Activated CD4-positive, alpha-beta T cell treated with anti-CD3 and anti-CD28 coated beads for 24 hours (primary cell): ENCODE measurements at places on chromosomes 1 and 21.
A peak's percentile ranks its signal among the peaks of the same experiment; 100 is the strongest.

GRCh38 chr21:33816174-33816573, 99.4 kb downstream of the ATP5PO start:
- DNase-seq = no peak

- no peak for DNase-seq
These were observed 11.5 kb downstream of the LDLRAD1 start for GRCh38 chr1:54006508-54006907.

DNA sequence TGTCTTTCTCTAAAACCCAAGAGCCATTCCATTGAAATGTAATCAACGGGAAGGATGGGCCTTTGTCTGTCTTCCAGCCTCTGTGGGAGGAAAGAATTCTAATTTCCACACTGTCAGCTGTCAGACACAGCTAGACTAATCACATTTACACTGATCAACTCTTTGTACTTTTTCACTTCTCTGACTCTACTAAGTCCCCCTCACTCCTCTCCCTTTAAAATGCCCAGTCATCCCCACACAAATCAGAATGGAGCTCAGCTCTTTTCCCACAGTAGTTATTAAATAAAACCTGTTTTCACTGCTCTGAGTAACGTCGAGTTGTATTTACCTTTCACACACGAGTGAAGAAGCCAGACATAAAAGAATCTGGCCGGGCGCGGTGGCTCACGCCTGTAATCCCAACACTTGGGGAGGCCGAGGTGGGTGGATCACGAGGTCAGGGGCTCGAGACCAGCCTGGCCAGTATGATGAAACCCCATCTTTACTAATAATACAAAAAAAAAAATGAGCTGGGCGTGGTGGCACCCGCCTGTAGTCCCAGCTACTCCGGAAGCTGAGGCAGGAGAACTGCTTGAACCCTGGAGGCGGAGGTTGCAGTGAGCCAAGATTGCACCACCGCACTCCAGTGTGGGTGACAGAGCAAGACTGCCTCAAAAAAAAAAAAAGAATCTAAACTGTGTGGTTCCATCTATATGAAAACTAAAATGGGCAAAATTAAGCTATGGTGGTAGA, 13.3 kb downstream of the ZBTB8OS start:
- no peak for DNase-seq

DNA sequence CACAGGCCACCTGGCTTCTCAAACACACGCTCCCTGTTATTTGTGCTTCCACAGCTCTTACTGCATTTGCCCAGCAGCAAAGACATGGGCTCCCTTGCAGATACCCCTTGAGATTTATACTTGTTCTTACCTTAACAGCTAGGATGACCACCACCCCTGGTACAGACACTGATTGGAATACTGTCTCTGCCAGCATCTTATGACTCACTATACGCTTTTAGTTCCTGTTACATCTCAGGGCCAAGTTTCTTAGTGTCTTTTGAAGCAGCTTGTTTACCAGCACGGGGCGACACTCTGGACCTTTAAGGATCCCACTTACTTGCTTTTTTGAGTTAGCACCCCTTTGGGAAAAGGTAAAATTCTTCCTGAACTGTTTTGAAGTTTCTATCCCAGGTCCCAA, 874.8 kb downstream of the KCNT2 start:
- no peak for DNase-seq

DNA sequence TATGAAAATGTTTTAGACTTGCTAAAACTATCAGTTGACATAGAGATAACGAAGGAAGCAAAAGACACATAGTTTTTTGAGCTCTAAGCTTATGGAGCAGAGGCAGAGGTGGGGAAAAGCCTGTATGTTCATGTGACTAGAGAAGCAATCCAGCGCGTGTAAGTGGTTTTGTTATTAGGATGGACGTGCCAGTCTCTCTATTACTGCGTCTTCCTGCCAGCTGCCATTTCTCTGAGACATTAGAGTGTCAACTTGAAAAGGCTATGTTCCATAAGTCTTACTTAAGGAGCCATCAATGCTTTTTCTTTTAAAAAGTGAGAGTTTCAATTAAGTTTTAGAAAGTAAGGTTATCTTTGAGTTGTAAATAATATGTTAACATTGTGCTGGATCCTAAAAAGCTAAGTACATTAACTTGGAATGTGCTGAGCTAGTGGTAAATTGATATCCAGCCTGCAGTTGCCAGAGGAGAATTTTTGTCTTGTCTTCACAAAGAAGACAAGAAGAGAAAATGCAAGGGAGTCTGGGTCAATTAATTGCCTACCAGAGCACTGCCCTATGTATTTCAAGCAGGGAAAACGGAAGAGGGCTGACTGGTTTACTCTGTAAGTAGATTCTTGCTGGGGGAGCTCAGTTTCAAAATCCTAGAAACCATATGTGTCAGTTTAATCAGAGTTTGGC, 161.8 kb upstream of the B3GALT2 start:
- DNase-seq = no peak

GRCh38 chr1:11946647-11947046, 12.1 kb downstream of the PLOD1 start:
- no peak for DNase-seq

GRCh38 chr1:216483672-216484401, 60.6 kb upstream of the USH2A start:
- DNase-seq = no peak

- DNase-seq = no peak
These were observed 119.7 kb downstream of the GDAP2 start for GRCh38 chr1:117809764-117810163.

- no peak for DNase-seq
These were observed 20.8 kb downstream of the PPFIA4 start for GRCh38 chr1:203046984-203047630.

- peak; percentile 2 for DNase-seq
These were observed 56.8 kb downstream of the PLD5 start for GRCh38 chr1:242467556-242468145.

- DNase-seq = no peak
These were observed 75.2 kb downstream of the LMX1A start for GRCh38 chr1:165281207-165281901.

DNA sequence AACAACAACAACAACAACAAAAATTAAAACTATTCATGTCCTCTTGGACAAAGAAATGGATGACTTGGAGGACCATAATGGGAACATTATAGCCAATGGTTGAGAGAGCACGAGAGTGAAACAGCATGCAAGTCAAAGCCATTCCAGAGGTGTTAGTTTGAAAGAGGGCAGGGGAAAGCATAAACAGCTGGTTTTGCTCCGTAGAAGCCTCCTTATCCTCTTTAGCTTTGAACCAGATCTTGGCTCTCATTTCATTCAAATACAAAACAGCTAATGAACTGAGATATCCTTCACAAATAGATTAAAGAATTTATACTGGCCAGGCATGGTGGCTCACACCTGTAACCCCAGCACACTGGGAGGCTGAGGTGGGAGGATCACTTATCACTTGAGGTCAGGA, 8.7 kb upstream of the SMG7 start:
- DNase-seq = no peak

DNA sequence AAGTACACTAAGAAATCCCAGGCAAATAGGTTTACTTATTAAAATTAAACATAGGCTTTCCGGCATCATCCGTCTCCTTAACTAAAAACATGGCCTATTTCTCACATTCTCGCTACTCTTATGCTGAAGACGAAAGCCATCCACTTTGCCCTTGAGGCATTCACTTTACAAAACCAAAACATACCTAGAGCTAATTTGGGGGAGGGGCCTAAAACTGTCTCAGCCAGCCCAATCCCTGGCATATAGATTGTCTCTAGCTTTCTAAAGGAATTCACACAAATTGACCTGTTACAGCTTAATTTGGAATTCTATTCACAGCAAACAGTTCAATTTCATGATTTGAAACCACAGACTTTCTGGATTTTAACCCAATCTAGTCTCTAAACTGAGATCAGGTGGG, 34.8 kb downstream of the SLC35D1 start:
- no peak for DNase-seq

DNA sequence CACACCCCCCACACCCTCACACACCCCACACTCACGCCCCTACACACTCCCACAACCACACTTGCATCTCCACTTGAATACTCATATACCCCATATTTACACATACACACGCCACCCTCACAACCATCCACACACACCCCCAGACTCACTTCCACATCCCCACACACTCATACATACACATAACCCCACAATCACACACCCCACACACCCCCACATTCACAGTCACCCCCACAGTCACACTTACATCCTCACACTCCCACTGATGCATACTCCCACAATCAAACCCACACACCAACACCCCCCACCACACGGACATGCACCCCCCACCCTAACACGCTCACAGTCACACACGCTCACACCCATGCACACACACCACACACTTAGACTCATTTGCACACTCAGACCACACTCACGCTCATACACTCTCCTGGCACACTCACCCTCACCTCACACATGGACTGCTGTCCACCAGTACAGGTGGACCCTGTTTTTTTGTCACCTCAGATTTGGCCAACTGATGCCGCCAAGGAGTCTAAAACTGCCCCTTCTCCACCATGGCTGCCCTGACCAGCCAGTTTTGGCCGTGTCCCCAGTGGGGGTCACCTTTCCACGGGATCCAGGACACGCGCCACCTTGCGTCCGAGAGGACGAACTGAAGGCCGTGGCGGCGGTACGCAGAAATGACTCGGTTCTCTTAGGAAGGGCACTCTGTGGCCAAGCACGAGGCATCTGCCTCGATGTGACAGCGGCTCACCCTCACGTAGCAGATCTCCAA, 45.3 kb upstream of the EDN2 start:
- DNase-seq = no peak

DNA sequence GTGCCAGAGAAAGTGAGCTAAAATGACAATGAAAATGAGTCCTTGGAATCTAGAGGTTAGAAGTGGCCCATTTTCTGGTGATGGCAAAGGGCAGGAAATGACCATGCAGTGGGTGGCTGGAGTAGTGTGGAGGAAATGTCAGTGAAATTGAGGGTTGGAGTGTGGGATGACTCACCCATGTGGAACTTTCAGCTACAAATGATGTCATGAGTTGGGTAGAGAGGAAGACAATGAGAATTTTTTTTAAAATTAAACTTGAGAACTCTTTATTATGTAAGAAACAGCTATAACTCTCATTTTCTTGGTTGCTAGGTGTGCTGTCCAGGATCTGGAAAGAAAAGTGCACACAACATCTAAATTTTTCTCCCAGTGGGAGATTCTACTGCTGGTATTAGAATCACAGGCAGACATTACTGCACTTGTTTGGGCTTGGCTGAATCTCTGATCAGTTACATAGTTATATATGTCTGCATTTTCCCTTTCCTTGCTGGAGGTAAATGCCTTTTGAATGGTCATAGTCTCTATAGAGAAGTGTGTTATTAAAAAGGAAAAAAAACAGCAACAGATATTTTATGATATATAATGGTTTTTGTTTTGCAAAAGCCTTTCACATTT, 56.8 kb upstream of the GNG12 start:
- no peak for DNase-seq

GRCh38 chr1:234701737-234702341, 91.9 kb upstream of the IRF2BP2 start:
- DNase-seq = no peak

GRCh38 chr21:35779690-35780570, 280.4 kb downstream of the SETD4 start:
- DNase-seq = no peak

DNA sequence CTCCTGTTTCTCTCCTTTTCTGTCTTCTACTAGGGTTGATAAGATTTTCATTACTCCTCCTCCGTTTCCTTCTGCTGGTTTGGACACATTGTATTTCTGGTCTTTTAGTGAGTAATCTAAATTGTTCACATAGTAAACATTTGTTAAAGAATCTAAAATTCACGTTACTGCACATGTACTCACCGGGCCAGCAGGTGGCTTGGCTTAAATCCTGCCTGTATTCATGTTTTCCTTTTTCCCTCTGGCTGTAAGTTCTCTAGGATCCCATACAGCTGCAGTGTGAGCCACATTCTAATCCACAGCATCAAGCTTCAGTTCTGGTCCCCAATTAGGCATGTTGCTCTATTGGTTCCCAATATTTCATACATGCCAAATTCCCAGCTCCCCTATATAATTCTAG, 958.3 kb downstream of the ADGRL2 start:
- no peak for DNase-seq

DNA sequence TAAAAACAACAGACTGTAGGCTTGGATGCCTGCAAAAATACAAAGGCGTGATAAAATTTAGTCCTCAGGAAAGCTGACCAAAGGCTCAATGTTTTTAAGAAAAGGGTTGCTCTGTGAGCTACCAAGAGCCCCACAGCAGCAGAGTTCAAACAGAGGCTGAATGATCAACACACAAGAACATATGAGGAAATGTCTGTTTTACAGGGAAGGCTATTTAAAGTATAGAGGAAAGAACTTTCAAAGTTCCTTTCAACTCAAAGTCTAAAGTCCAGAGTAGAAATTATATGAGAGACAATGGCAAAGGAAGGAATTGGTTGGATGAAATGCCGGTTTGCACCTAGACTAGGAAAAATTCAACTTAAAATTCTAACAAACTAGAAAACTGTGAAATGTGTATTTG, 8.6 kb downstream of the CLSTN1 start:
- DNase-seq = no peak

DNA sequence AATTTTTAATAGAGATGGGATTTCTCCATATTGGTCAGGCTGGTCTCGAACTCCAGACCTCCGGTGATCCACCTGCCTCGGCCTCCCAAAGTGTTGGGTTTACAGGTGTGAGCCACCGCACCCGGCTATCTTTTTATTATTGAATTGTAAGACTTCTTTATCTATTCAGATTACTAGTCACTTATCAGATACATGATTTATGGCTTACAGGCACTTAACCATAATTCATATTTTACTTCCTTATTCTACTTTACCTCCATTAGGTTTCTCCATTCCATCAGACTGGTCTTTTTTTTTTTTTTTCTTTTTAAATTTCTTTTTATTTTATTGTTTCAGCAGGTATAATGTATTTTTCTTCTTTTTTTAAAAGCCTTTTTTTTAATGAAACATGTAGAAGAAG, 4.4 kb downstream of the TMEM183A start:
- no peak for DNase-seq

GRCh38 chr1:162021124-162021523, 2.5 kb downstream of the OLFML2B start:
- DNase-seq = no peak

DNA sequence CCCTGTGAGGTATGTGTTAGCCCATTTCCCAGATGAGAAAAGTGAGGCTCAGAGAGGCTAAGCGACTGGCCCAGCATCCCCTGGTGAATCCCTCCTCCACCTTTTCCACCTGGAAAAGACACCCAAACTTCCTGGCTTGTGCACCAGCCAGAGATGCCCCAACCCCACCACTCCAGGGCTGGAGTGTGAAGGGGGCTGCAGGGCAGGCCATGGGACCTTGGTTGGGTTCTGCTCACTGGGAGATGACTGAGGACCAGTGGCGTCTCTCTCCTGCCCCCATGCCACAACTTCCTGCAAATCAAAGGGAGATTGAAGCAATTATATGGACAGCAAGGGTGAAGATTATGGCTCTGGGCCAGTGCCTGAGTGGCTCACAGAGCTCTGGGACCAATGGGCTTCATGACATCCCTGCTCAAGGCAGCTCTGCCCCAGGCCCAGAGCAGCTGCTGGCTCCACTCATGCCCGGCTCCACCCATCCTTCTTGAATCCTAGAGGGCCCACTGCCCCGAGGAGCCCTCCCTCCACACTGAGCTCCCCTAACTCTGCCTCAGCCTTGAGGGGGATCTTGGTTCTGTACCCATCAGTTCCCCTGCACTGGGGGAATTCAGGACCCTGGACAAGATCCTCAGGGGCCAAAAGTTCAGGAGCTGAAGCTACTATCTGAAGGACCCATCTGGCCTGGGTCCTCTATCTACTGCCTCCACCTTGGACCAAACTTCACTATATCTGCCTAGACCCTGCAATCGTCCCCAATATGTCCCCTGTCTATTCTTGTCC, 416.9 kb downstream of the PTPRU start:
- no peak for DNase-seq

GRCh38 chr1:36108314-36108713, 16.7 kb downstream of the COL8A2 start:
- DNase-seq = no peak
